ENCODE measurements at places on chromosomes 7 and 10.

DNA sequence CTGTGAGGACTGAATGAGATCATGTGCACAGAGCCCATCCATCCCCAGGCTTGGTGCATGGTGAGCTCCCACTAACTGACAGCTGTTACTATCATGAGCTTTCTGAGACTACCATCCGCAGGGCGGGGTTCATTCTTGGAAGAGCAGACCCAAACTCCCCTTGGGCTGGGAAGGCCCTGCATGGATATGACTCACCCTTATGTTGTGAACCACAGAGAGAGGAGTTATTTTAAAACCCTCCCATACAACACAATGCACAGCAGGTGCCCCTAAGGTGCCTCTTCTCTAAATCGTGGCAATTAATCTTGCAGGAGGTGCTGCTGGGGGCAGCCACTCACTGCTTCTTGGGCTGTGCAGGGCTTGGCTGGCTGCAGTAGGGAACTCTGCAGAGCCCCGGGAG, 219.1 kb downstream of the GFRA1 start:
- DNase-seq: no peak

- DNase-seq: no peak
Observed at GRCh38 chr10:35641676-35642034, 441 bp downstream of the FZD8 start.

DNA sequence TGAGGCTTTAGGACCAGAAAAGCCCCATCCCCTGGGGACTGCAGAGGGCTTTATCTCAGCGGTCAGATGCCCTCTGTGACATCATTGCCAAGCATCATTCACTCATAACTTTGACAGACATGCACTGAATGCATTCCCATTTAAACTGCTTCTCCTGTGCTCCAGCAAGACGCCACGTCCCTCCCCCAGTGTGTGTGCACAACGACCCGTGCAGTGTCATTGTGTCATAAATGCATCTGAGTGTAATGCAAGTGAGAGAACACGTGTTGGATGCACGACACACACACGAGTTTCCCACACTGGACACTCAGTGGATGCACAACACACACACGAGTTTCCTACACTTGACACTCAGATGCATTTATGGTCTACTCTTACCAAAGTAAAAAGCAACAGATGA, 337.9 kb downstream of the PTPRN2 start:
- no peak for DNase-seq

- no peak for DNase-seq
Observed at GRCh38 chr7:149719912-149720335, 53.5 kb downstream of the ZNF467 start.

DNA sequence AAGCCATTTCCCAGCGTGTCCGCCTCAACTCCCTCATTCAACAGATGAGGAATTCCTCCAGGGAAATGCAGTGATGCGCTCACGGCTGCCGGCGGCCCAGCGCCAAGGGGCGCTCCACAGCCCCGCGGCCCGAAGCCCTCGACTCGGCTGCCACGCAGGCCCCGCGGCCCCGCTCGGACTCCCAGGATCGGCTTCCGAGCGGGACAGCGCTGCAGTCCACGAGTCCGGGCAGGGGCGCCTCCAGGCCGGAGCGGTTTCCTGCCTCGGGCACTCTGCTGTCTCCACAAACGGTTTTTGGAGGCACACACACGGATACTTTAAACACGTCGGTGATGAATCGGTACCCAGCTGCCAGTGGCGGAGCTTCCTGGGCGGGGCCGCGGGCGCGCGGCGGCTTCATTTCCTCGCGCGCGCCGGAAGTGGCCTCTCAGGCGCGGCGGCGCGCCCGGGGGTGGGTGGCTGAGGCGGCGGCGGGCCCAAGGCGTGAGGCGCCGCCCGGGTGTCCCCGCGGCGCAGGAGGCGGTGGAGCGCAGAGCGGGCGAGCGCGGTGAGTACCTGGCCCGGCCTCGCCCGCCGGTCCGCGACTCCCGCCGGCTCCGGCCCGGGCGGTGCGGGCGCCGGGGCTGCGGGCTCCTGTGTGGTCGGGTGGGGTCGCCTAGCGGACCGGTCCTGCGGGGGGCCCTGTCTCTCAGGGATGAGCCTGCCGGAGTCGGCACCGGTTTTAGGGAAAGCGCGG, at the start of gene CSGALNACT2:
TSS of gene CSGALNACT2 (plus strand) at position 425 of the 736 bp plus-strand sequence. CDS start 16,705 bp downstream, outside the sequence.
- DNase-seq: peak; percentile 73

GRCh38 chr7:110454713-110455112, 636.2 kb upstream of the LRRN3 start:
- DNase-seq: no peak

GRCh38 chr10:84613336-84614021, 285.1 kb downstream of the CCSER2 start:
- no peak for DNase-seq

DNA sequence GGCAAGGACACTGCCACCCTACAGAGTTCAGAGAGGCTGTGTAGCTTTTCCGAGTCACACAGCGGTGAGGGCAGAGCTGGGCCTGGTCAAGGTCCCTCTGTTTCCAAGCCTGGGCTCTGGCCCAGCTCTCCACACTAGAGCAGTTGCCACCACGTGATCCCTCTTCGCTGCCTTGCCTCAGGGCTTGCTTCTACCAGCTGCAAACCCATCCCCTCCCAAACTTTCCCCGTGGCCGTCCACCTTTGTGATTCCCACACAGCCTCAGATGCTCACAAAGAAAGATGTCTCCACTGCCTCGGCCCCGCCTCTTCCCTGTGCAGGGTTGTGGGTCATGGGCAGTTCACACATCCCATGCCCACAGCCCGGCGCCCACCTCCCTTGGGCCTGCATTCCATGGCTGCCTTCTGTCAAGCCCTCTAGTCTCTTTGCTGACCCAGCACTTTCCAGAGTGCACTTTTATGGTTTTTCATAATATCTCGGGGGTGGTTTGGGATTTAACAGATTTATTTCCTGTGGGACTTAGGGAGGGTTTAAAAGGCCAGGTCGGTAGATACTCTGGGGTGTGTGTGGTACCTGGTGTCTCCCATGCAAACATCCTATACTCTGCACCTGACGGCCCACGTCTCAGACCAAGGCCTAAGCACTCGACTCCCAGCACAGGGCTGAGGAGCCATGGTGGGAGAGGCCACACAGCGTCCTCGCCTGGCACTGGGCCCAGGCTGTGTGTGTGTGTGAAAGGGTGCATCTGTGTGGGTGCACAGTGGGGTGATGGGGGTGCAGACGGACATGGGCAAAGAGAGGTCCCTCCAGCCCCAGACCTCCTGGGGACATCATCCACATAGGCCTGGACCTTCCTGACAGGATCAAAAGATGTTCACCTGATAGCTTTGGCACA, 59.6 kb downstream of the PKD1L1 start:
- DNase-seq: no peak

DNA sequence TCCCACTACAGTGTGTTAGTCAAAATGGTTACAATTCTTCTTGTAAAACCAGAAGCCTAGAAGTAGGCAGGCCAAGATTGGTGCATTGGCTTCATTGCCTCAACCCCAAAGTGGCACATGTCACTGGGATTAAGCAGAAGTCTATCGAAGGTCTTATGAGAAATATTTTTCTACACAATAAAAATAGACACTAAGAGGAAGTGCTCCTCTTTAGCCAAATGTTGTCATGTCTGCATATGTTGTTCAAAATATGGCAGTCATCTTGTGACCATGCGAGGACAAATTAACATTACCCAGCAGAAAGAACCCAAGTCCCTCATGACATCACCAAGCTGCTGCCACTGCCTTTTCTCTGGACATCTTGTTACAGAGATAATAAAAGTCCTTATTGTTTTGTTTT, 6.3 kb upstream of the NSMCE4A start:
- DNase-seq: no peak

- DNase-seq: no peak
Observed at GRCh38 chr10:88920986-88921593, 31.5 kb downstream of the ACTA2 start.

GRCh38 chr10:77576444-77577032, 61.1 kb downstream of the KCNMA1 start:
- DNase-seq: no peak

- no peak for DNase-seq
Observed at GRCh38 chr10:62993121-62993520, 140.0 kb upstream of the NRBF2 start.

DNA sequence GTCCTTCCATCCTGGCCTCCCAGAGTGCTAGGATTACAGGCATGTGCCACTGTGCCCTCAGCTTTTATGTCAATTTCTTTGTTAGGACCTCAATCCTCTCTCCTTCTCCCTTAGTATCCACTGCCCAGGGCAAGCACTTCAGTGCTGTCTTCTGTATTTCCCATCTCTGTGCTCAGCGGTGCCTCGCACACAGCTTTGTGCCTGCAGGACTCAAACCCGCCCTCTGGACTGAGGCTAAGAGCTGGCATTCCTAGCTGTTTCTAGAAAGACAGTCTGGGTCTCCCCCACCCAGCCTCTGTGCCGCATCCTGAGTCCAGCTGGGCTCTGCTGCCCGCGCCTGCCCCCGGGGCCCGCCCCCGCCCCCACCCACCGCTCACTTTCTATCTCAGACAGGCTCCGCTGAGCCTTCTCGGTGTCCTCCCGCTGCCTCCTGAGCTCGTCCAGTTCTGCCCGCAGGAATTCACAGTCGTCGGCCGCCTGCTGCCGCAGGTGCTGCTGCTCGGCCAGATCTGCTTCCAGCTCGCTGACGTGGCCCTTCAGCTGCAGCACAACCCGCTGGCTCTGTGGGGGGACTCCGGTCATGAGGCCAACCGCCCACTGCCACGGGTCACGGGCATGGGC, 67.3 kb downstream of the SPDYE5 start:
- no peak for DNase-seq

DNA sequence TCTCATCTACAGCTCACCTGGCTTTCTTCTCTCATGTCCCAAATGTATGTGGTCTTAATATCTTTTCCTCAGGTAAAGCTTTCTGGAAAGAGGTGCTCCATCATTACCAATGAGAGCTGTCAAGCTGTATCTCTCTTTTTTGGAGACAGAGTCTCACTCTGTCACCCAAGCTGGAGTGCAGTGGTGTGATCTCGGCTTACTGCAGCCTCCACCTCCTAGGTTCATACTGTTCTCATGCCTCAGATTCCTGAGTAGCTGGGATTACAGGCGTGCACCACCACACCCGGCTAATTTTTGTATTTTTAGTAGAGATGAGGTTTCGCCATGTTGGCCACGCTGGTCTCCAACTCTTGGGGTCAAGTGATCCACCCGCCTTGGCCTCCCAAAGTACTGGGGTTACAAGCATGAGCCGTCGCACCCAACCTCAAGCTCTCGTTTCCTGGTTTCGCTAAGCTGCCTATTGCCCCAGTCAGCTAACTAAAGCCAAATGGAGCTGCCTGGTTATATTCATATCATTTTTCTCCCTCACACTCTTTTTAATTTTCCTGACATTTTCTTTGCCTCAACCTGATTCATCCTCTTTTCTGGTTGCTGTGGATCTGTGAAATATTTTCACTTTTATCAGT, 60.5 kb downstream of the SUFU start:
- DNase-seq: no peak

DNA sequence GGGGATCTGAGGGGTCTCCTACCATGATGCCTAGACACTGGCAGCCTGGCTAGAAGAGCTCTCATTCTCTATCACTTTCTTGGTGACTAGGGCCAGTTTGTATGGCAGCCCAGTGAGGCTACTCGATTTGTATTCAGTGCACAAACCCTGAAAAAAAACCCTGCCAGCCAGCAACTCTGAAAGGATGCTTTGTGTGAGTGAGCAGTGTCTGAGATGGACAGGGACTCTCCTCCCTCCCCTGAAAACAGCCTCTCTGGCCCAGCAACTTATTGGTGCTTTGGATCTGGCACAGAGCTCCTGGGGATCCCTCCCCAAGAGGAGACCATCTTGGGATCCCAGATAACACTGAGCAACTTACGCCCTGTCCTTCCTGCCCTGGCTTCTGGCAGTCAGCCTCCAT, 10.8 kb upstream of the LRRC4 start:
- no peak for DNase-seq

DNA sequence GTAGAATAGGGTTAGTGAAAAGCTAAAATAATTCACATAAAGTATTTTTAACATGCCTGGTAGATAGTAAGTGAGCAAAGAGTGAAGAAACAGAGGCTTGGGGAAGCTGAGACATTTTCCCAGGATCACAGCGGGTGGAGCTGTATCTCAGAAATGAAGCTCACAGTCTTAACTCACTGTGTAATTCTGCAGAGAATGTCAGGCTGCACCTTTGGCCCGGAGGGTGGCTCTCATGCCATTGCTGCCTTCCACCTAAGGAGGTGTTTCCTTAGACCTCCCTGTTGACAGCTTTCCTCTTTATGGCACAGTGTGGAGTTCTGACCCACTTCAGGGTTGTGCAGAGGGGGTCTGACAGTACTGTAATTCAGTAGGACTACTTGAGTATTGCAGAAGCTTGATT, 2.9 kb upstream of the GTPBP4 start:
- DNase-seq: no peak

- no peak for DNase-seq
Observed at GRCh38 chr10:24790599-24790998, 66.9 kb upstream of the ARHGAP21 start.

DNA sequence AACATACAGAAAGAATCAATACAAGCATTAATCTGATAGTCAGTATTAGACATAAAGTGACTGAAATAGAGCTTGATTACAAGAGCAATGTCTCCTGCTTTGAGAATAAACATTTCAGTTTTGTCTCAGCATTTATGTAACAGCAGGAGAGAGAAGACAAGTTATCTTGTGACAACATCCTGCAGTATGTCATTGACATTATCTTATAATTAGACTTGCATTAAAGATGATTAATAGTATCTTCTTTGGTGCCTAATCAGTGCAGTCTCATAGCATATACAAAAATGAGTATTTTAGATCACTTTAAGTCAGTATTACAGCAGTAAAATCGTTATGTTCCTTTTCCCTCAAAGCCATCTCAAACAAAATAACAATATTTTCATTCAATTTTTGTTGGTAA, 436.1 kb upstream of the ETV1 start:
- no peak for DNase-seq

DNA sequence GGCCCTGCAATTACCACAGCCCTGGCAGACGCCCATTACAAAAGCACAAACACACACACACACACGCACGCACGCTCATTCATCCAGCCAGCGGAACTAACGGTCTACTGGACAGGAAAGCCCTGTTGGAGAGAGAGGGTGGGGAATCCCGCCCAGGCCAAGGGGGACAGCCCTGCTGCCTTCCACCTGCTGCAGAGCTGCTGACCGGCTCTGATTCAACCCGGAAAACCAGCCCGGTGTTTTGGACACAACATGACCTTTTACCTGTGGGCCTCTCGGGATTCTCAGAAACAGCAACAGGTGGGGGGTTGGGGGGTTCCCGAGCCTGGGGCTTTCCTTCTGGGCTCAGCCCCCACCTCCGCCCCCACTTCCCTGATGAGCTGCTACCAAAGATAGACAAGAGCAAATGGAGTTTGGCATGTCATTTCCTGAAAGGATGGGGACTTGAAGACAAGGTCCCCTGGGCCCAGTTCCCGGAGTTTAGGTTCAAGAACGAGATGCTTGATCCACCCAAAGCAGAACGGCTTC, 18.5 kb upstream of the SERPINE1 start:
- DNase-seq: no peak

Measured in stimulated activated CD4-positive, alpha-beta T cell treated with anti-CD3 and anti-CD28 coated beads, Interleukin-1b, Interleukin-23, amount 100 ng/mL, for 24 hours (primary cell).